Activated T-cell treated with anti-CD3 and anti-CD28 coated beads for 48 hours (primary cell): ENCODE measurements at places on chromosomes 2 and 18.

DNA sequence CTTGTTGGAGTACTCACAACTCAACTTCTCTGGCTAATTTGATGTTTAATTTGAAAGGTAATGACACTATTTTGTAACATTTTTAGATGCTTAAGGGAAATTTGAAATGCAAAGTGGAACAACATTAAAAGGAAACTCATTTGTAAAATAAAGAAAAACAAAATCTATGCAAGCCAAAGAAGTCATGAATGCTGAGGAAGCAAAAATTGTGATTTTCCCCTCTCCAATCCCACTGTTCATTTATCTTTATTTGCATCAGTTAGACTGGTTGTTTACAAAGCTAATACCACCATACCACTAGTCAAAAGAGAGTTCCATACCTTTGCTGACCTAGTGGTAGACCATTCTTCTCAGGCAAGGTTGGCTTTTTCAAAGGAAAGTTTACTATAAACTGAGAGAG lies 2.2 kb upstream of the B4GALT6 start:
- DNase-seq: no peak

GRCh38 chr18:3286159-3286558 lies 24.2 kb downstream of the MYL12B start:
- DNase-seq: no peak

GRCh38 chr18:35282353-35282752 lies 7.7 kb downstream of the ZSCAN30 start:
- DNase-seq: no peak

DNA sequence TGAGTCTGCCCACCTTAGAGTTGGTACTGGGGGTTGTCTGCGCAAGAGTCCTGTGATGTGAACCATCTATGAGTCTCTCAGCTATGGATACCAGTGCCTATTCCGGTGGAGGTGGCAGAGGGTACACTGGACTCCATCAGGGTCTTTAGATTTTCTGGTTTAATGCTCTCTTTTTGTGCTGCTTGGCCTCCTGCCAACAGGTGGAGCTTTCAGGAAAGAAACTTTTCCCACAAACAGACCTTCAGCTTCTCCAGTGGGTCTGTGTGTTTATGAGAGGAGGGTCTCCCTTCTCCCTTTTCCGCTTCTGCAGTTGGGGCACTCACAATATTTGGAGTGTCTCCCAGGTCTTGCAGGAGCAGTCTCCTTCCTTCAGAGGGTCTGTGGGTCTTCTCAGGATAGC lies 1721.9 kb upstream of the SLC39A10 start:
- DNase-seq: no peak
